Stromal cell of bone marrow (primary cell): ENCODE measurements at places on chromosomes 7 and 10.

GRCh38 chr7:72925546-72926120 is 738 bp downstream of the POM121 start:
- DNase-seq, result no peak

GRCh38 chr7:65239707-65240352 is 133.8 kb upstream of the ZNF92 start:
- no peak for DNase-seq

DNA sequence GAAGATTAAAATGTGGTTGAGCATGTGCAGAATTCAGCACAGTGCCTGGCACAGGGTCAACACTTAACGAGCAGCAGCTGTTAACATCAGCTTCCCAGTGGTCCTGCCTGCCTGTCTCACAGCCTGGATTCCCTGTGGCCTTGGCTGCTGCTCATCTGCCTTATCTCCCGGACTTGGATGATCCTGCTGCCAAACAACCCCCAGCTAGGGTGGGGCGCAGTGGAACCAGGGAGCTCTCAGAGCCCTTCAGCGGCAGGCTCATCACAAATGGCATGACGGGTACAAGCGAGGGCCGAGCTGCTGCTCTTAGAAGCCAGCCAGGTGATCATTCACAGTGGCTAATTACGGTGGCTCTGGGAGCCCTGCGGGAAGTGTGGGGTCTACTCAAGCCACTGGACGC is 13.0 kb upstream of the SMARCD3 start:
- no peak for DNase-seq

DNA sequence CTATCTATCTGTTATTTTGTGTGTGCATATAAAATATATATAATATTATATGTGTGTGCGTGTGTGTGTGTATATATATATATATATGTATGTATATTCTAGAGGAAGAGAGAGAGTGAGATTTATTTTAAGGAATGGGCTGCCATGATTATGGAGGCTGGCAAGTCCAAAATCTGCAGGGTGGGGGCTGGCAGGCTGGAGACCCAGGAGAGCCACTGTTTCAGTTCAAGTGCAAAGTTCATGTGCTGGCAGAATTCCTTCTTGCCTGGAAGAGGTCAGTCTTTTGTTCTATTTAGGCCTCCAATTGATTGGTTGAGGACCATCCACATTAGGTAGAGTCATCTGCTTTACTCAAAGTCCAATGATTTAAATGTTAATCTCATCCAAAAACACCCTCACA is 42.3 kb upstream of the GARS1 start:
- no peak for DNase-seq

- DNase-seq, result no peak
Measured at GRCh38 chr7:711093-711921, 15.2 kb upstream of the DNAAF5 start.

- no peak for DNase-seq
Measured at GRCh38 chr7:154899862-154900261, 103.1 kb downstream of the PAXIP1 start.

DNA sequence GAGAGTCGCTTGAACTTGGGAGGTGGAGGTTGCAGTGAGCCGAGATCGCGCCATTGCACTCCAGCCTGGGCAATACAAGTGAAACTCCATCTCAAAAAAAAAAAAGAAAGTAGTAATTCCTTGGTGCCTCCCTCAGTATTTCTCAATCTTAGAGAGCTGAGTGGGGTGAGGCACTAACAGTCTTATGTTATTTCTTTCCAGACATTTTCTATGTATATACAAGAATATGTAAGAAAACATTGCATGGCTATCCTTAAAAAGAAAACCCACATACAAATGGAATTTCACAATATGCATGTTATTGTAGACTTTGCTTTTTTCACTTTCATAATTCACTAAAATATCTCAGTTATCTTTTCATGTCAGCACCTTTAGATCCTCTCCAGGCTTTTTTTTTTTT is 13.6 kb upstream of the SLF2 start:
- DNase-seq, result no peak

DNA sequence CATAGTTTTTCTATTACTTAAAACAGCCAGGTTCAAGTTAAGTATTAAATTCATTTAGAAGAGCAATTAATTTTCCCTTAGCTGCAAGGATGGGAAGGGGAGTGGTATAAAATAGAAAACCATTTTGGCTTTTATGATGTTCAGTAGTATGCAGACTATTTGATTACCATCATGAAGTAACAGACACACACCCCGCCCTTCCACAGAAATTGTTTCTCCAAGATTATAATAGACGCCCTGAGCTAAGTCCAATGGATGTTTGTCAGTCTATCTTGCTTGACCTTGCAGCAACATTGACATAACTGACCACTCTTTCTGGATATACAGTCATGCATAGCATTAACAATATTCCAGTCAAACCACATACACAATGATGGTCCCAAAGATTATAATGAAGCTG is 42.3 kb downstream of the CPEB3 start:
- DNase-seq, result no peak

GRCh38 chr10:99595770-99596465 is 24.3 kb downstream of the SLC25A28 start:
- peak; percentile 62 for DNase-seq

DNA sequence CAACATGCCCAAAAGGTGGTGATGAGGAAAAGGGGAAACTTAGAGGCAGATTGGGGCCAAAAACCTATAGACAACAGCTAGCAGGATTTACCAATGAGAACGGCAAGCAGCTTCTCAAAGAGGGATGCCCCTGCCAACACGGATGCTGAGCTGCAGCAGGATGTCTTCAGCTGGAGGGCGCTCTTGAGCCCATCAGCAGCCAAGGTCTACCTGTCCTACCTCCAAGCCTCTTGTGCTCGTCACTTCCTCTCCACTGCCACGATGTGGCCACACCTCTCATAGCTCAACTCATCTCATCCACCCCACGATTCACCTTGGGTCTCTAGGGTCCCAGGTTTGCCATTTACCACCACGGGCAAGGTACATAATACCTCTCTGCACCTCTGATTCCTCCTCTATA is 36.5 kb downstream of the DLG5 start:
- no peak for DNase-seq

DNA sequence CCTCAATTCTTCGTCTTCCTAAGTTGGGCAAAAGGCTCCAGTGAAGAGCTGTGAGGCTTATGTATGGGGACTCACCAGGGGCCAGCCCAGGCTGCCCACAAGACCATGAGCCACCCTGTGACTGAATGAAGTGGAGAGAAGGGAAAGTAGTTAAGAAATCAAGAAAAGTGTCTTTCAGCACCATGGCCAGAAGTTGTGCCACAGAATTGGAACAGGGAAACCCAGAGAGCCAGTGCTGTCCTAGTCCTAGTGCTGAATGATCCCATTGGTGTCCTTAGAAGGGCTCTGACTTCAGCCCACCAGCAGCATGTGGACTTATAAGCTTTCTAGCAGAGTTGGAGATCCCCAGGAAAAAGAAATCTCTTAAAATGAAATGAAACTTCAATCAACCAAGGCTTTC is 37.0 kb upstream of the CCSER2 start:
- peak; percentile 47 for DNase-seq

- DNase-seq, result no peak
Measured at GRCh38 chr10:89574368-89574767, 39.0 kb upstream of the SLC16A12 start.

DNA sequence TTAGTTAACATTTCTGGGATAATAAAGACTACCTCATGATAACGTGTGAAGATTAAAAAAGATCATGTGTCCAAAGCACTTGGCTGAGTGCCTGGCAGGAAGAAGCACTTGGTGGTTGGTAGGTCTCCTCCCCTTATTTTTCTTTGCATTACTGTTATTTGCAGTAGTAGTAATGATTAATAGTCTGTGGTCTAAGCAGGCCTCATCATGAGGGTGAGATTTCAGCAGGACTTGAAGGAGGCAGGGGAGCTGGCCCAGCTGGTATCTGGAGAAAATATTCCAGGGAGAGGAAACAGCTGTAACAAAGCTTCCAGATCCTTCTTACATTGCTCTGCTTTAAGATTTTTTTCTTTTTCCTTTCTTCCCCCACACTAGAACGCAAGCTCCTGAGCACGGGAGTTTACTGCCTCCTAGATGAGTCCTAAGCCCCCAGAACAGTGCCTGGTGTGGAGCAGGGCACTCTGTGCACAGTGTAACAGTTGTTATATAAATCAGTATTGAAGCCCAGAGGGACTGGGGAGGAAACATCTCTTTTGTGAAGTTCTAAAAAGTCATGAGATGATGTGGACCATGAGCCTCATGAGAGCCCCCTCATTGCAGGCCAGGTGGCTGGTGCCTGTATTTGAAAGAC is 31.1 kb upstream of the RHEB start:
- DNase-seq, result no peak

GRCh38 chr10:100998183-100998990 is 1.2 kb upstream of the LZTS2 start:
- DNase-seq, result peak; percentile 84

DNA sequence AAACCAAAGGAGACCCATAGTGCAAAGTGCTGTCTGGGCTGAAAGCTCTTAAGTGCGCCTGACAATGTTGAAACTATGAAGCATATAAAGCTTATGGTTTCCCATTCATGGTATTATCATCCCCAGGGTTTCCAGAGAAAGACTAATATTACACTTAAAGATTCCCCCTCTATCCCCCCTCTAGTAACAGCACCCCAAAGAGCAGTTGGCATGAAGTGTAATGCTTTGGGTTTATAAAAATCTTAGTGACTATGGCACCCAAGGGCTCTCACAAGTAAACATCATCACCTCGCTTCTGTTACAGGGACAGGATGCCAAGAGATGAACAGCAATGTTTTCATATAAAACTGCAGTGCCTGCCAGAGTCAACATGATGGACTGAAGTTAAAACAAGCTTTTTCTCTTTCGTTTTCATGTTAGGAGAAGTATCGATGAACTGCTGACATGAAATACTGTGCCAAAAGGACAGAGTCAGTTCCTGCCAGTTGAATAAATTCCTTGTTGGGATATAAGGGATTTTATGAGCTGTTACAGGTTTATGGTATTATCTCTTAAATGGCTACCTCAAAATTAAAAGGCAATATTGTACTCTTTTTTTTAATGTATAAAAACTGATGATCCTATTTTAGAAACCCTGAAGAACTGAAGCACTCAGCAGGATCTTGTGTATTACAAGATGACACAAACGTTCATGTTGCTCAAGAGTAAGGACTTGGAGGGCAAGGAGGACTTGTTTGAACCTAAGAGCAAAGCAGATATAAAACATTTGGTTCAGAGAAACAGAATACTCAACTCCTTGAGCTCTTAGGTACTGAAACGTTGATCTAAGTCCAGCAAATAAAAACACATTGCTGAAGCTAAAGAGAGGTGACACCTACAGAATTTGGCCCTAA is 203.7 kb upstream of the IMMP2L start:
- DNase-seq, result peak; percentile 52

GRCh38 chr10:13867822-13868221 is 281.1 kb downstream of the PRPF18 start:
- DNase-seq, result no peak

DNA sequence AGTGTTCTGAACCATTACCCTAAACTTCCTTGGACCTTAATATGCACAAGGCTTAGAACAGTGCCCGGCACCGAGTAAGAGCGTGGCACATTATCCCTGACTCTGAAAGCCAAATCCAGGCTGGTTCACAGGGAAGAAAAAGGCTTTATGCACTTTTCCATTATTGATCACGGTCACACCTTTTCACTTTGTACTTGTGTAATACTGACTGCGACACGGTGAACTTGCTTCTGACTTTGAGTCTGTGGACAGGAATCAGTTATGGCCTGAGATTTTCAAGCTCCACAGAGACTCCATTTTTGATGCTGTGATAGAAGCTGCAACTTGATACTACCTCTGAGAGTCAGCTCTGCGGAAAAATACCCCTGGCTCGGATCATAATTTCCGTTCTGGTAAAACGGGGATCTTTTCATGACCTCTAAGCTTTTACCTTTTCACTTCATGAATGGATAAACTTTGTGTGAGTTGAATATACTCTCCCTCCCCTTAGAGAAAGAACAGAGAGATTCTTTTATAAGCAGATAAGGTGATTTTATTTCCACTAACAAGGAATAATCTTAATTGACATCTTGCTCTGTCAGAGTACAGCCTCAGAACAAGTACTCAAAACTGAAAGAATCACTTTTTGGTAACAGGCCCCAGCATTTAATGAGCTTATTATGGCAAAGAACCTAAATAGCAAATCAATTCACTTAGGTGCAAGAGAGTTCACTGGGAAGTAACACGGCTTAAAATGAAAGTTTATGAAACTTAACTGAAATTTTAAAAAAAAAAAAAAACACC is 88.8 kb downstream of the ELMO1 start:
- DNase-seq, result no peak

DNA sequence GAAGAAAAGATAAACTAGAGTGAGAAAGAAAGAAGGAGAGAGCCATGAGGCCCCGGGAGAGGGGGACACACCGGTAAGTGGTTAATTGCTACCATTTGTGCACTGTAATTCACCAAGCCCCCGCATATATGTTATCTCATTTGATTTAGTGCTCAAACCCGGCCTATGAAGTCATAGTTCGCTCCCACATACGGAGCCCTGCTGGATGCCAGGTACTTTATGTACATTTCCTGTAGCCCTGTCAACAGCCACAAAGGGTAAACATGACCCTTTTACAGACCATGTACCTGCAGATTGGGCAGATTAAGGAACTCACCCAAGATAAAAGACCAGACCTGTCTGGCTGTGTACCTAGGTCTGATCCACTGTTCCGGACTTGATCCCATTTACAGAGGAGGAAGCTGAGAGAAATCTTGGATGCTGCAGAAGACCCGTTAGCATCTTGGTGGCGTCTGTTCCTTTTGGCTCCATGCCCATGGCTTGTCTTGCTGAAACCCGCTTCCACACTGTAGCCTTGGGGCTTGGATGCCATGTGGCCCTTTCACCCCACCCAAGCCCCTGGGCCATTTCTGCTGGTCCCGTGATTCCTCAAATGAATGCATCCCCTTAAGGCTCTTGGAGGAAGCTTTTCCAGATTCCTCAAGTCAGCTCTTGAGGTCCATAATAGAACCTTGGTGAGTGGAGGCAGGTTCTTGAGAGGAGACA is 32.3 kb downstream of the FAM241B start:
- DNase-seq, result no peak

DNA sequence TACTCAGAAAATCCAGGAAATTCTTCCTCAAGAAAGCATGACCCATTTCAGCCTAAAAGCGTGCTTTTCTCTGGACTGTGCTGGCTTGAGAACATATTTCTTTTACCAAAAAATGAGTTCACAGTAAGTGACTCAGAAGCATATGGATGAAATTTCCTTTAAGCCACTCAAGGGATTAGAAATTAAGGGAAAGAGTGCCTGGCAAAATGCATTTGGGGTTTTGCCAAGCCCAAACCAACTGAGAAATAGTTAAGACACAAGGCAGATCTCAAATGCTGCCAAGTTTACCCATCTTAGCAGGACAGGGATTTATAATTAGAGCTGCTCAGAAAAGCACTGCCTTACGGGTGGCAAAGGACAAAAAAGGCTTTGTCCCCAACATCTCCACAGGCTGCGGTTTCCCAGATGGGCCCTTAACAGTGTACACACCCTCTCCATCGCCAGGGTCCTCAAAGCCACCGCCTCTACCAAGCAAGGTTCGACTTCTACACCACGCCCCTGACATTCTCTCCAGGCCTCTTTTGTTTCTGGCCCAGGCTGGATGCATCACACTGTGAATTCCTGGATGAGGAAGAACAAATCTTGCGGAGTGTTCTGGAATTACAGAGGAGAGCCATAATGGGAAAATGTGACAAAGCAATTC is 30.1 kb upstream of the CDHR3 start:
- DNase-seq, result peak; percentile 96

- DNase-seq, result no peak
Measured at GRCh38 chr7:21938463-21938862, 7.2 kb downstream of the CDCA7L start.

GRCh38 chr7:95527033-95527775 is 41.5 kb downstream of the ASB4 start:
- DNase-seq, result peak; percentile 21
